ENCODE measurements at places on chromosomes 4 and X. TPM values are rescaled to one million over a fixed set of nuclear protein-coding genes. Genes with fewer than 3 reads are reported as not detected.

GRCh38 chr4:169439244-169439643 lies 168.5 kb upstream of the SH3RF1 start:
- no peak for DNase-seq

- DNase-seq, result no peak
Measured at GRCh38 chr4:177448850-177449249, 6.6 kb upstream of the AGA start.

- no peak for DNase-seq
Measured at GRCh38 chrX:129065895-129066294, 457.4 kb downstream of the SMARCA1 start.

BMPR1B gene
- total RNA-seq, result 1.0 TPM

RXFP1 gene
- 0.63 TPM for total RNA-seq

- no peak for DNase-seq
Measured at GRCh38 chrX:37753384-37753783, 26.5 kb upstream of the CYBB start.

DNA sequence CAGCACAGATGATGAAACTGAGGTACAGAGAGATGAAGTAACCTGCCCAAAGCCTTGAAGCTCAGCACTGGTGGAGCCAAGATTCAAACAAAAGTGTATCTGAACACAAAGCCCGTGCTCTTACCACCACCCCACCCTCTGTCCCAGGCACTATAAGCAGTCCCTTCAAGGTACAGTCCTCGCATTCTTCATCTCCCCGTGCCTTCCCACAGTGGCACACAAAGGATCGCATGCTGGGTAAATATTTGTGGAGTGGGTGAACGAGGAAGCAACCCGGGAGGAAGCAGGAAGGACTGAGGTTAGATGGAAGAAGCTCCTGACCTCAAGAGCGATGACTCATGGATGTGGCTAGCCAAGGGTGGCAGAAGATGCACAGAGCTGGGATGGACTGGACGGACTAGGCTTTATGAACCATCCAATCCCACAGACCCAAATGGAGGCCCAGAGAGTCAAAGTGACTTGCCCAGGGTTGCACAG lies 18.4 kb downstream of the IQSEC2 start:
- no peak for DNase-seq

PRIMPOL gene
- total RNA-seq, result 3.5 TPM

GRCh38 chr4:43763029-43763610 lies 685.5 kb downstream of the KCTD8 start:
- peak; percentile 5 for DNase-seq

MMRN1 gene
- total RNA-seq, result not detected

TCEAL4 gene
- 25.4 TPM for total RNA-seq
